ENCODE measurements at places on chromosomes 1 and 21.

GRCh38 chr1:160115545-160116282, at the start of gene ATP1A2:
Gene ATP1A2, plus strand, starts transcription at chr1:160115759. Its CDS starts 103 bp downstream, at chr1:160115862.
- DNase-seq = no peak

DNA sequence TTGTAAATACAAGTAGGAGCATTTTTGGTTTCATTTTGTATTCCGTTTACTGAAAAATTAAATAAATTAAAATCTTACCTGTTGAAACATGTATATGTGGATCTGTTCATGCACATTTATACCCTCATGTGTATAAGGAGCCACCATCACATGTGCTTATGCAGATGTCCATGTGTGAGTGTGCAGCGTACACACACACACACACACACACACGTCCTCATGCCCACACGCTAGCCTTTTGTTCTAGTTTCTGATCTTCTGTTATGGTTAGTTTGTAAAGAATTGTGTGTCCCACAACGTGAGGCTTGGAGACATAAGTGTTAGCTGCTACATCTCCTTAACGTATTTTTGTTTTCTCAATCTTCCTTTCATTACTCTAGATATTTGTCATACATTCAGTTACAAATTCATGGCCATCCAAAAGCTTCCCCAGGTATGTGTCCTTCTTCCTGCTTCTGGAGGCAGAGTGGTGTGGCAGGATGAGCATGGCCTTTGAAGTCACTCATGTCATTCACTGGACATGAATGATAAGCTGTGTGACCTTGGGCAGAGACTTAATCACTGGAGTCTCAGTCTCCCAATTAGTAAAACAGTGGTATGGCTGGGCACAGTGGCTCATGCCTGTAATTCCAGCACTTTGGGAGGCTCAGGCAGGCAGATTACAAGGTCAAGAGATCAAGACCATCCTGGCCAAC, 54.6 kb downstream of the TENT5C start:
- no peak for DNase-seq

DNA sequence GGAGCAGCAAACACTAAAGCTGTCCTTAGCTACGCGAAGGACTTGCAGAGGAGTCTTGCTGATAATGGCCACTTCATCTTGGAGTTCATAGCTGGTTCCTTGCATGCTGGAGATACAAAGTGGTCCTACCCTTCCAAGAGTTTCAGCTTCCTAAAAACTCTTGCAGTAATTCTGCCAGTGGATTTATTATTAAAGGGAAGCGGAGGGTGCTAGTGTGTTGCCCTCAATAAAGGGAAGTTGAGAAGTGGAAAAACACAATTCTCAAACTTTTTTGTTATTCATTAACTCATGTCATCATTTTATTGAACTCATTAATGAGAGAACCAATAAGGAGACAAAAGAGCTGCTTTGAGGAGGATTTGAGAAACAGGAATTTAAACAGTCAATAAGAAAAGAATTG, 6.5 kb upstream of the HAPLN2 start:
- no peak for DNase-seq

DNA sequence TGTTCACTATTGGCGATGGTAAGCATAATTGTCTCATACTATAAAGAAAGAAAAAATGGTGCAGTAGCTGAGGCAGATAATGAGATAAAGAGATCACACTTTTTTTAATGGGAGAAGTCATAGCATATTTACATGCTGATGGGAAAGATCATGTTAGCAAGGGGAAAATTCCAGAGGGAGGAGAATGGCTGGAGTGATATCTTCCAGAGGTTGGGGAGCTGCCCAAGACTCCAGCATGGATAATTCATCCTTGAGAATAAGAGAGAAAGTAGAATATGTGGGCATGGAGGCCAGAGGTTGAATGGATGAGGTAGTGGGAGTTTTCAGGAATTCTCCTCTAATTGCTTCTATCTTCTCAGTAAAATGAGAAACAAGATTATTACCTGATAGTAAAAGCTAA, 45.8 kb upstream of the RGS1 start:
- no peak for DNase-seq

GRCh38 chr1:189656628-189657530, 820.8 kb downstream of the BRINP3 start:
- no peak for DNase-seq

DNA sequence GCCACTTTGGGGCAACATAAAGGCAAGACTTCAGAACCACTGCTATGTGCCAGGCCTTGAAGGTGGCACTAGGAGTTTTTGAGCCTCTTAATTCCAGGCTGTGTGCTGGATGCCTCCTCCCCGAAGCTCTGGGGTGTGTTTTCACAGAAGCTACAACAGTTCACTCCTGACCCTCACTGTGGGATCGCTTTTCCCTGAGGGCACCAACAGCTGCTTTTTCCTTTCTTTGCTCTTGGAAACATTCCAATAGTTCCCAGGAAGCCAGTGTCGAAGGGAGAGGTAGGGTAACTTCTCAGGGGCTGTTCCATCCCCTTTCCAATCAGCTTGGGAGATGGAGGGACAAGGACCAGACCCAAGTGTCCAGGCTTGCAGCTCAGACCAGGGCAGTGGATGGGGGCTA, 153.4 kb downstream of the C1orf94 start:
- no peak for DNase-seq

GRCh38 chr1:178530502-178530901, 17.6 kb downstream of the TEX35 start:
- no peak for DNase-seq

DNA sequence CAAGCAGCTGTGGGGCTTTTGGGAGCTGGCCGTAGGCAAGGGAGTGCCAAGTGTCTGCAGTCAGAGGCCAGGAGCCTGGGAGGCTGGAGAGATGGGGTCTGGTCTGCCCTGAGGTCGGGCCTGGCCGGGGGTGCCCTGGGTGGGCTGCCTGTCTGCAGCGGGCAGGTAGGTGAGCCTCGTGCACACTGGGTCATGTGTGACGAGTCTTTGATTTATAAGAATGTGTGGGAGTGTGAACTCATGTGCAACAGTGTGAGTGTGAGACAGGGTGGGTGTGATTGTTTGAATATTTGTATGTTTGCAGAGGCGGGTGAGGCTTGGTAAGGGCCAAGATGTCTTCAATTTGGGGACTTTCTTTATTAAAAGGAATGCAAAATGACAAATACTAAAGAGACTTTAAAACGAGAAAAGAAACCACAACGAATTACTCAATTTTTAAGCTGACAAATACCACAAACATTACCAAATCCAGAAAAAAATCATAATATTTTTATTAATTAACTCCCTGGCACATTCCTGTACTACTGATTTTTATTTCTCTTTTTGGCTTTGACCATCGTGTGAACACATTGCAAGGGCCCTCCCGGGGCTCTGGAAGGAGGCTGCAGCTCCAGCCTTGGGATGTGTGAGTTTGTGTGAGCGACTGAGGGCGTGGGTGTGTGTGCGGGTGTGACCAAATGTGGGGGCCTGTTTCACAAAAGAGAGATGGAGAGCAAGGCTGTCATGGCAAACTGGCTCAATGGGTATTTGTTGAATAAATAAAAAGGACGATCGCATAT, 110.3 kb upstream of the WNT4 start:
- DNase-seq = no peak

DNA sequence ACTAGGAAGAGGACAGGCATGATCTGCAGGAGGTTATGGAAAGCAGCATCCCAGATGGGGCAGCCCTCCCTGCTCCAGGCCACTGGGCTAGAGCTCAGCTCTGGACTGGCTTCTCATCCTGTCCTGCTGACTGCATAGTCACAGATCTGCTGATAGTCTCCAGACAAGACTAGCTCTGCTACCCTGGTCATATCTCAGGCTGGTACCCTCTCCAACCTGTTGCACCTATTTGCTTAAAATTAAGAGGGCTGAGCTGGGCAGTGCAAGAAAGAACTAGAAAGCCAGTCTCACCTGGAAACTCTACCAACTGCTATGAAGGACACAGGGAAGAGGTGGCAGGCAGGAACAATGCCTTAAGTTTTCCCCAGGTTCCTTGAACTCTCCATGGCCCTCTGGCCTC, 40.4 kb downstream of the ITPKB start:
- no peak for DNase-seq

GRCh38 chr1:227953022-227953412, 5.3 kb upstream of the WNT9A start:
- no peak for DNase-seq

- DNase-seq = peak; percentile 39
These were observed 1.1 kb downstream of the ZSWIM5 start for GRCh38 chr1:45205011-45205909.

DNA sequence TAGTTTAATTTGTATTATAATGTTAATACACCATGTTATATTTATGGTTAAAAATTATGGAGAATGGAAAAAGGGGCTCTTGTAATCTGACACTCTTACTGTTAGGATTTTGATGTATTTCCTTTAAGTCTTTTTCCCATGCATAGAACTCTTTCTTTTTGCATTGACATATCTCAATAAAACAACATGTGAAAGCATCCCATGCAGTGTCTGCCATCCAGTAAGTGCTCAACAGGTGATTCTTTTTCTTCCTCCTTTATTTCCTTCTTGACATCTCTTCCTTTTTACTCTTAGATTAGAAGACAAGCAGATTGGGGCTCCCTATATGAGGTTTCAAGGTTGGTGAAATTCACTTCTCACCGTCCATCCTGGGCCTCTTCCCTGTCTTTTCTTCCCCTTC, 2.8 kb downstream of the NEXN start:
- no peak for DNase-seq

DNA sequence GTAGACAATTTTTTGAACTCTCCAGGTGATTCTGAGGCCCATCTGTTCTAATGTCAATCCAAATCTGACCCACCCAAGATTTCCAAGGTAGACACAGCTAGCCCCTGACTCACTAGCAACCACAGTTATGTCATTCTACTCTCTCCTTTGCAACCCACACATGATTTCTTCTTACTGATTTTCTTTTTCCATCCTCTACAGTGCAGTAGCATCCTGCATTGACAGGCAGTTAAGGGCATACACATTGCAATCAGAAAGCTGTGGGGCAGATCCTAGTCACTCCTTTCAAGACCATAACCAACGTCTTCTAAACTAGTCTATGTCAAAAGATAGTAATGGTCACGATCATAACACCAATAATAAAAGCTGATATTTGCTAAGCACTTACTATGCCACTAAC, 54.2 kb downstream of the JAK1 start:
- no peak for DNase-seq

GRCh38 chr1:154802336-154802969, 67.6 kb downstream of the KCNN3 start:
- no peak for DNase-seq

GRCh38 chr1:113401067-113401466, 10.8 kb downstream of the MAGI3 start:
- no peak for DNase-seq

DNA sequence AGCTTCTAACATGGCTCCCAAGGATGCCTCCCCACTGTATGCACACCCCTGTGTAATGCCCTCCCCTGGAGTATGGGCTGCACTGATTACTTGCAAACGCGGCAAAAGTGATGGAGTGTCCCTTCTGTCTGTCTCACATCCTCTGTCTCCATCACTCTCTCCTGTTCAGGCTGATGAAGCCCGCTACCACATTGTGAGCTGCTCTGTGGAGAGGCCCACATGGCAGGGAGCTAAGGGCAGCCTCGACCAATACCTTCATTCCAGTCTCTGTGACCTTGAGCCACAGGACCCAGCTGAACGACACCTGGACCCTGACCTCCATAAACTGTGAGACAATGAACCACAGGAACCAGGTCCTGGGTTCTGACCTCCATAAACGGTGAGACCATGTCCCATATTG, 154.1 kb upstream of the ETV3 start:
- DNase-seq = no peak

DNA sequence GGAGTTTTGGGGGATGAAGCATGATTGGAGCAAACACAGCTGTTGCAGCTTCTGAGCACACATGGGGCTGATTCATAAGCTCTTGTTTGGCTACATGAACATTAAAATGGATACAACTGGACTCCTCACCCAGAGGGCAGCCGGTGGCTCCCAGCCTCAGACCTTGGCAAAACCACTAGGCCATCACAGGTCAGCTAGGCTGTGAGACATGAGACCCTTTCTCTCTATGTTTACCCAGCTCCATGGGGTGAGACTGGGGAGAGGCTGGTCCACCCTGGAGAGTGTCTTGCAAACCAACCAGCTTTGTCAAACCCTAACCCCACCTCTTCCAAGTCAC, 388.7 kb downstream of the PTPRU start:
- DNase-seq = no peak

DNA sequence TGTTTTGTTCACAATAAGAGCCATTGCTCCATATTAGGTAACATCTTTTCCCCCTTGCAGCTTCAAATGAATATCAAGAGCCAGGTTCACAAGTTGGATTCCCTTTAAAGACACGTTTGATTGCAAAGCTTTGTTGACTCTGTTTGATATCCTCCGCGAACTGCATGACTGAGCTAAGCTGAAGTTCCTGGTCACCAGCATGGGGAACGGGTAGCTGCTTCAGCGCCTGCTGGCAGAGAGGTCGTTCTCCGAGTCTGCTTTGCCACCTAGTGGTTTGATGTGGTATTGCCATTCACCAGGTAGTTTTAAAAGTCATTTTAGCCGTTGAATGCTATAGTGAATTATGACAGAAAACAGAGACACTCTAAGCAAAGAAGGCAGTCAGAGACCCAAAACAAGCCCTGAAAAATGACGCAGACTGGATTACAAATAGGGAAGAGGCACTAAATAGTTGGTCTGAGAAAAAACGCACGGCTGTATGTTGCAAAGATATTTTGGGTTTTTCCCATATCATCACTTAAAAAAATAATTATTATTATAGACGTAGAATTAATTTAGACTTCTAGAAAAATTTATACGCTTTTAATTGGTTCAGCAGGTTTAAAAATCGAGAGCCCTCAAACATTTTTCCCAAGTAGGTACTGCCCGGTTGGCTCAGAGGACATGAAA, 193.5 kb upstream of the FMN2 start:
- DNase-seq = peak; percentile 78

GRCh38 chr1:245788269-245788668, 633.5 kb downstream of the KIF26B start:
- DNase-seq = no peak

DNA sequence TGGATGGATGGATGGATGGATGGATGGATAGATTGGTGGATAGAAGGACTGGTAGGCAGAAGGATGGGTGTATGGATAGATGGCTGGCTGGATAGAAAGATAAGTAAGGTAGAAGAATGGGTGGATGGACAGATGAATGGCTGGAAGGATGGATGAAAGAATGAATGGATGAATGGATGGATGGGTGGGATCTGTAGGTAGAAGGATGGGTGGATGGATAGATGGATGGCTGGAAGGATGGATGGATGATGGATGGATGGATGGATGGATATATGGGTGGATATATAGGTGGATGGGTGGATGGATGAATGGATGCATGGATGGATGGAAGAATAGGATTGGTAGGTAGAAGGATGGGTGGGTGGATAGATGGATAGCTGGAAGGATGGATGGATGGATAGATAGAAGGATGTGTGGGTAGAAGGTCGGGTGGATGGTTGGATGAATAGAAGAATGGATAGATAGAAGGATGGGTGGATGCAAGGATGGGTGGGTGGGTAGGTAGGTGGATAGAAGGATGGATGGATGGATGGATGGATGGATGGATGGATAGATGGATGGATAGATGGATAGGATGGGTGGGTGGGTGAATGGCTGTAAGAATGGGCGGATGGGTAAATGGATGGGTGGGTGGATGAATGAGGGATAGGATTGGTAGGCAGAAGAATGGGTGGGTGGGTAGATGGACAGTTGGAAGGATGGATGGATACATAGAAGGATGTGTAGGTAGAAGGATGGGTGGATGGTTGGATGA, 7.5 kb downstream of the MASP2 start:
- DNase-seq = no peak

- DNase-seq = no peak
These were observed 30.6 kb downstream of the IARS2 start for GRCh38 chr1:220124542-220124941.

GRCh38 chr21:31413698-31414097, 69.6 kb upstream of the TIAM1 start:
- no peak for DNase-seq
